ENCODE measurements at places on chromosomes 2 and 18.

DNA sequence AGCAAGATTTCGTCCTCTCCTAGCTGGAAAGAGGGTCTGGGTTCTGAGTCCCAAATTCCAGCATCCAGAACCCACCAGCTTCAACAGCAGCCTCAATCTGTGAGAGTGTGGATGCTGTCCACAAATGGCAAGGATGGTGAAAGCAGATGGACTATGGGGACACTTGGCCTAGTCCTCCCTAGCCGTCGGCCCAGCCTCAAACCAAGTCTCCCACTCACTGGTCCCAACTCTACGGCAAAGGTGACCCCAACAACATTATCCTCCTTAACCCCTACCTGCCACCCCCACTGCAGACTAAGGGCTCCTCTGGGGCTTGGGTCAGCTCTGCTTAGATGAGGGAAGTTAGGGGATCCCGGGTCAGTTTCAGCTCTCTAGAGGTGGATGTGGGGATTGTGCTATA is 57.3 kb downstream of the TNS1 start:
- no peak for DNase-seq

DNA sequence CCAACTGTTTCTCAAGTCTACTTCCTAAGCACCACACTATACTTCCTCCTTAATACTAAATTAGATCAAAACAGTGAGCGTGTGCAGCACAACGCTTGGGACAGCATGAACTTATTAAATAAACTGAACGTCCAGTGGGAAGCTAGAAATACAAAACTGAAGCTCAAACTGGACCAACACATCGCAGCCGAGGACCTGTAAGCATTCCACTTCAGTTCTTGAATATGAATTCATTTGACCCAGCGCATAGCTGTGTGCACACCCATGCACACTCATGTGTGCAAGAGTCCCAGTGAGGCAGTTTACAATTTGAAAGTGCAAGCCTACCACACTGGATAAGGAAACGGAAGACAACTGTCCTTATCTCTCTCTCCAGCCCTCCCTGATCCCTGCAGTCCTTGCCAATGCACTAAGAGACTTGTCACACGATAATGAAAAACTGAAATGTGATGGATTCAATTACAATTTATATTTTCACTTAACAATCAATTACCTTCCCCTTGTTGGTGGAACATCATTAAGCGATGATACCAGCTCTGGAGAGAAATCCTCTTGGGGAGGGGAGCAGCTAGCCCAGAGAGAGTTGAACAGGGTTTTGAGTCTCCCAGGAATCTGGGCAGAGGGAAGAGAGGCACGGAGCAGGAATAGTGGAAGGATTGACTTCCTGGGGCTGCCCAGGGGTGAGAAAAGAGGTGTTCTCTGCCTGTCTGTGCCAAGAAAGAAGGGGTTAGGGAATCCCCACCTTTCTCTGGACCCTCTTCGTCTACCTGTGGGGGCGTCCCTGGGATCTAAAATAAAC is 186.5 kb upstream of the KLHL29 start:
- DNase-seq, result no peak

- DNase-seq, result no peak
Measured at GRCh38 chr2:235463893-235464292, 29.9 kb upstream of the AGAP1 start.

DNA sequence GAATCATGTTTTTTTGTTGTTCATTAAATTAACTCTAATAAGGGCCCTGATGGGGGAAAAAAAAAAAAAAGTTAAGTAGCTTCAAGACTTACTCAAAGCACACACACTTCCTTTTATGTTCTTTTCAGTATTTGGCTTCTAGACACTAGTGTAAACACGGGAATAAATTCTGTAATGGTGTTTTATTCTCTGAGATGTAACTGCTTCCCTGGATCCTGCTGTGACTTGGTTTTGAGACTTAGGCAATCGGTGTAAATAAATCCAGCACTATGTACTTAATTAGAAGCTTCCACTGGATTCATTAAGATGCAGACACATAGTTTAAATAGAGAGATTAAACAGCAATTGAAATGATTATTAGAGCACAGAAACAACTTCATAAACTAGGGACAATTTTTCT is 26.1 kb upstream of the AP1S3 start:
- DNase-seq, result no peak

DNA sequence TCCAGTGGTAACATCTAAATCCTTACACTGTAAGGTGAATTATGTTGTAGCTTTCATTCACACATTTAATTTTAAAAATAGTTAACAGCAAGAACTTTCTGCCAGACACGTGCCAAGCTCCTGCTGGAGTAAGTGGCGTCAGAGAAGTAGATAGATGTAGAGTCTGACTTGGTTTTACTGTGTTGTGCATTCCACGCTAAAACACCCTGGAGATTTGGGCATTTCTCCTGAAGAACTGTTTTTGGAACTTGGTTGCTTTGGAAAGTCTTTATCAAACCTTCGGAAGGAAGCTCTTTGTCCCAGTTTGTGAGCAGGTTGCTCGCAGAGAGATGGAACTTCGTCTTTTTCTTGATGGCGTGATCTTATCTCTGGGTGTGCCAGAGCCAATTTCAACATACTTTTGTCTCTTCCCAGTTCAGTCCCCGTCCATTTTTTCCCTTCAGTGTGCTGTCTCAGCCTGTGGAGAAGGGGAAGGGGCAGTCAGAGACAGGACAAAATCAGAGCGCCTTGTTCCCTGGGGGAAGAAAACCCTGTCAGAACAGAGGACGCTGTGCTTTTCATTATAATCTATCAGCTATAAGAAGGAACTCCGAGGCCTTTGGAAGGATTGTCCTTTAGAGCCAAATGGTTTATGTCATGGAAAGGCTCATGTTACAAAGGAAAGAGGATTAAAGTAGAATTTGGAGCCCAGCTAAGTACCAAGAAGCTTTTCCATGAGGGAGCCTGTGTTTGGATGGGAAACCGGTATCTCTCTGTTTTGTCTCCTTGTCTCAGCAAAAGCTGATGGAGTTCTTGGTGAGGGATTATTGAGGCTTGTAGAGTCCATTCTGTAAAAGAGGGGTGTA is 18.9 kb downstream of the GRHL1 start:
- no peak for DNase-seq

- no peak for DNase-seq
Measured at GRCh38 chr2:188076149-188077056, 215.3 kb upstream of the GULP1 start.

GRCh38 chr2:81467096-81467495 is 1162.5 kb upstream of the LRRTM1 start:
- no peak for DNase-seq

GRCh38 chr2:15975676-15976075 is 35.3 kb downstream of the MYCN start:
- DNase-seq, result no peak

GRCh38 chr2:67982956-67983355 is 79.8 kb downstream of the C1D start:
- DNase-seq, result no peak

DNA sequence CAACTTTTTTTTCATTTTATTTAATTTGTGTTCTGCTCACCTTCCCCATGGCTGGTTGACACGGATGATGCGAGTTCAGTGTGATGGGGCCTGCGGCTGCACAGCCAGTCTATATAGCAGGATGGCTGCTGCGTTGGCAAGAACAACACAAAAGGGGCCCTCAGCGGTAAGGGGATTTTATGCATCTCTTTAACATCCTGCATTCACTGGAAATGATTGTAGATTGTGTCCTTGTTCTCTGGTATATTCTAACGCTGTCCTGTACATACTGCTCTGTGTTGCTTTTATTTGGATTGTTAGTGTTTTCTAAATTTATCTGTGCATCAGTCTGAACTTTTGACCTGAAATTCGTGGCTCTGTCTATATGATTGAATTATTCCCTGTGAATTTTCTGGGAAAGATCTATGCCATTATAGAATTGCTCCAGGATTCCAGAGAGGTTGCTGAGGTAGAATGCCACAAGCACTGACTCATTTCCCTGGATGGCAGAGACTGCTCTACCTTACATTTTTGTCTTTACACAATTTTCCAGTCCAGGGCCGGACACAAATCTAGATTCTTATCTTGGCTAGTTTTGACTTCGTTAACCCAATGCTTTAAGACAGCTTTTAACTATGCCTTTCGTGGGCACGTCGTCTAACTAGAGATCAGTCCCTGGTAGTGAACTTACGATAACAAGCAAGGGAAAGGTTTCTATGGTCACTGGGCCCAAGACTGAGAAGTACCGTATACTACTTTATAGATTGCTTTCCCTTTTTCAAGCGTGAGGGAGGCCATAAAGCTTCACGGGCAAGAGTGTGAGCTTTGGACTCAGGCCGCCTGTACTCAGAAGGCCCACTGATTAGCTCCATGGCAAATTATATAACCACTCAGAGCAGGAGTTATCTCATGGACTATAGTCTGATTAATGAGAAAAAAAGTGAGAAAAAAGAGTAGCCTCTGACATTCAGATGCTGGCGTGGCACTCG is at the start of gene CRYGC:
Gene CRYGC (minus strand): TSS at position 85 of the 968 bp plus-strand sequence. CDS start 36 bp downstream, at position 49.
- no peak for DNase-seq

DNA sequence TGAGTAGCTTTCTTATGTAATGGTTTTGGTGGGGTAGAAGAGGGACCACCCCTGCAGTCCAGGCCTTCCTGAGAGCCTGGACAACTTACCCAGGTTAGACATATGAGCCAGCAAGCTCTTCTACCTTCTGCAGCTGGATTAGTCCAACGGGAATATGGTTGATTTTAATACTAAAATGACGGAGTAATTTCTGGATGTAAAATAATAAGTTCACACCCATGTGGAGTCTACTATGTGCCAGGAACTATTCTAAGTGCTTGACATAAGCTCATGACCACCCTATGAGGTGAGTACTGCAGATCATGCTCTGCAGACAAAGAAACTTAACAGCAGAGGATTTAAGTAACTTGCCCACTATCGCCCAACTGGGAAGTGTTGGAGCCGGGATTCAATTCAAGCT is 45.5 kb downstream of the DPP4 start:
- no peak for DNase-seq

GRCh38 chr2:10559634-10560224 is 111.6 kb upstream of the ODC1 start:
- no peak for DNase-seq

DNA sequence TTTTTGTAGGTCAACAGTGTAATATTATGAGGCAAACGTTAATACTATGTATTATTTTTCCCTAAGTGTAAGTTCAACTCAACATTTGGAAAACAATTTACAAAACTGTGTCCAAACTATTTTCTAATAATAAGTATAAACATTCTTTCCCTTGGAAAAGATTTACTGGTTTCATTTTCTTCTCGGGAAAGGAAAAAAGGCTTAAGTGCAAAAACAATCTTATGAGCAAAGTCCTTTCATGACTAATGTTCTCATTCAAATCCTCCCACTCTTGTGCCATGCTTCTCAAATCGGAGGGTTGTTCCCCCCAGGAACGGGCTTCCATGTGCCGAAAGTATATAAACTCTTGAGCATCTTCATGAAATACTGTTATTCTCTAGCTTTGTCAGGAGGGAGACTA is 19.8 kb upstream of the L3MBTL4 start:
- DNase-seq, result no peak

DNA sequence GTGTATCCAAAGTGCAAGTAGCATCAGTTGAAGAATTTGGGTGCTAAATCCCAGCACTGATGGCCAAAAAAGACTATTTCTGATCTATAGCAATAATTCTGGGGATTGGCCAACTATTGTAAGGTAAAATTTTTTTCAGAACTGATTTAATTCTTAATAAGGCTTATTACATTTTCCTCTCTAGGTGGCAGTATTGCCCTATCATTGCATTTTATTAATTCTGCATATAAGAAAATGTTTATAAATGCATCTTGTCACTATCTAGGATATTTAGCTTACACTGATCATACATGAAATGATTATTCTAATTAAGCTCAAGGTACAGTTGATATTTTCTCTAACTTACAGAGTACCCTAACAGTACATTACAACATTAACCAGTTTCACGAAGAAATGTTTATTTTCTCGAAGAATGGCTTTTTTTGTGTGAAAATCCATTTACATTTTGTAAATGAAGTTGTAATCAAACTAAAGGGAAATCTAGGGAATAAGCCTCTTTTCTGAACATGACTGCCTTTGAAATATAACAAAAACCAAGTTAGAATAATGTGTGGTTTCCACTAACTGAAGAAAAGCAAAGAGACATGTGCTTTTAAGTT is 11.0 kb downstream of the TTN start:
- DNase-seq, result no peak

- DNase-seq, result no peak
Measured at GRCh38 chr18:55317864-55318263, 270.1 kb downstream of the TCF4 start.

GRCh38 chr2:233267516-233268245 is 16.2 kb downstream of the ATG16L1 start:
- peak; percentile 55 for DNase-seq

GRCh38 chr2:161420406-161421074 is 4.4 kb downstream of the TBR1 start:
- DNase-seq, result no peak

GRCh38 chr2:137007938-137008337 is 242.6 kb downstream of the THSD7B start:
- no peak for DNase-seq

- no peak for DNase-seq
Measured at GRCh38 chr2:120809609-120810440, 74.2 kb downstream of the GLI2 start.

DNA sequence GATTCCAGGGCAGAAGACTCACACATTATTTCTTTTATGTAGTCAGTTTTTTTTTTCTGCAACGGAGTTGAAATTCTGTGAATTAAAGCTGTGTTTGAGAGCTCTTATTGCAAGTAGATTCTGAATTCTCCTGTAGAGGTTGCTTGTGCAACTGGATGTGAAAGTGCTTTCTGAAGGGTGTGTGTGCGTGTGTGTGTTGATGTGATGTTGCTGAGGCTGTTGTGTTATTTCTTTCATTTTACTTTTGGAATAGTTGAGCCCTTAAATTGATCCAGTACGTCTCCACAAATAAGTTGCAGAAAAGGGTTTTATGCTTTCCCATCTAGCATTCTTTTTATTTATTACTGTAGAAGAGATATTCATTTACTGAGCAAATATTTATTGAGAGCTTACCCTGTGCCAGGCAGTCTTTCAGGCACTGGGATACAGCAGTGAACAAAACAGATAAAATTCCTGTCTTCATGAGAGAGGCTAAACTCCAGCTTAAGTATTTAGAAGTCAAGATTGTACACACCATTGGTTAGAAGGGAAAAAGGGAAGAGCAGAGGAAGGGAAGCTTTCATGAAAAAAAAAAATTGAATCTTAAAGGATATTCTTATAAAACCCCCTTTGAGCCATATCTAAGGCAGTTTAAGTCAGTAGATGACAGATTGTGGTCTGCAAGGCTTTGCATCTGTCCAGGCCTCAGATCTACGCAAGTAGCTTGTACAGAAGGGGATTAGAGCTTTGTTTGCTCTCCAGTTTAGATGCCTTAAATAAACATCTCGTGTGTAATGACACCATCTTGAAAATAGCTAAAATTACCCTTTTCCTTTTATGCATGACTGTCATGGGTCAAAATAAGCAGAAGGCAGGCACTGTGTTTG is 58.2 kb downstream of the MYO1B start:
- no peak for DNase-seq

Data from stimulated activated effector memory CD8-positive, alpha-beta T cell treated with anti-CD3 and anti-CD28 coated beads, Interleukin-12 subunit alpha, Interleukin-12 subunit beta, amount 100 ng/mL, for 72 hours (primary cell).